ENCODE measurements at places on chromosomes 2 and 18.

GRCh38 chr2:15133461-15133860 lies 427.7 kb downstream of the NBAS start:
- no peak for DNase-seq

DNA sequence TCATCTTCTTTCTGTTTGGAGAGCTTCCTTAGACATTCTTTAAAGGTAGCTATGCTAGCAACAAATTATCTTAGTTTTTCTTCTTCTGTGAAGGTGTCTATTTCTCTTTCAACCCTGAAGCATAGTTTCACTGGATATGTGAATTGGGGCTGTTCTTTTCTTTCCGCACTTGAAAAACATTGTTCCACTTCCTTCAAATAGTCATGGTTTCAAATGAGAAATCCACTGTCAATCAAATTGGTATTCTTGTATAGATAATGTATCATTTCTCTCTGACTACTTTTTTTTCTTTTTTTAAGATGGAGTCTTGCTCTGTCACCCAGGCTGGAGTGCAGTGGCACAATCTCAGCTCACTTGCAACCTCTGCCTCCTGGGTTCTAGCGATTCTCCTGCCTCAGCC lies 254.0 kb downstream of the ANAPC1 start:
- DNase-seq, result no peak

DNA sequence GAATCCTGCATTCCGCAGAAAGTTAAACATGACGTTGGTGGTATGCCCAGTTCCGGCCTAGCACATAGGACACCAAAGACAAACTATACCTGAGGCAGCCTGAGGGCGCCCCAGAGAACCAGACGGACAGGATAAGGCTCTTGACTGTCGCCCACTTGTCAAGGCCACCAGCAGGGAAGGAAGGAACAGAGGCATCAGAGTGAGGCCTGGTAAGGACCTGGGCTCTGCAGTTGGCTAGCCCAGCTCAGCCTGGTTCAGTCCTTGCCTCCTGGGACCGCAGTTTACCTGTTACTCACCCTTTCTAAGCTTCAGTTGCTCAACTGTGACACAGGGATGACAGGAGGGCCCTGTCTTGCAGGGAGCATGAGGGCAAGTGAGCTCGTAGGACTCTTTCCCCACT lies 82.1 kb downstream of the ACTR2 start:
- no peak for DNase-seq

- DNase-seq, result no peak
Observed at GRCh38 chr2:197657562-197657961, 17.8 kb downstream of the RFTN2 start.

DNA sequence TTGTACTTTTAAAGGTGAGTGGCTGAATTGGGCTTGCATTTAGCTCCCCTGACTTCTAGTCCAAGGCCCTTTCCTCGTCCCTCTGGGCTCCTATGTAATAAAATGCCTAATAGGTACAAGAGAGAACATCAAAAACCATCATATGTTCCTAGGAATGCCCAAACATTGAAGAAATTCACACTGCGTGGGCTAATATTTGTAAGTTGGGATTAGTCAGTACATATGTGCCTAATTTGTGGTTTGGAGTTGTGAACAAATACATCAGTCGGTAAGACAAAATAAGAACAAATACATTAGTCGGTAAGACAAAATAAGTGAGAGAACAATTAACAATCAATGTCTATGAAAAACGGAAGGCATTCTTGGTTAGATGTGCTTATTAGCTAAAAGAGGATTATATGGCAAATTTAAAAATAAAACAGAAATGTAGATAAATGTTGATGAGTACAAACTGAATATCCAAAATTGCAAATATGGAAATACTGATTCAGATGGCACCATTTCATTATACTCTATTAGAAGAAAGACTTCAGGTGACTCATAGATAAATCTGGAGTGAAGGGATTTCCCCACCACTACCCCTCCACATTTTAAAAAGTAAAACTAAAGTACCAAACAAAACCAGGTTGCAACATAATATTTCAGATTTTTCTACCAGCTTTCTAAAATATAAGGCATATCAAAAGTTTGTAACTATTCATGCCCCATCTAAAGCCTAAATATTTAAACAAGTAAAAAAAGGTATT lies 325.4 kb downstream of the ZEB2 start:
- no peak for DNase-seq

Data from activated CD4-positive, alpha-beta T cell treated with anti-CD3 and anti-CD28 coated beads, Interleukin-2, amount 50 U/mL, for 1 hour (primary cell).